SJSA1 (cell line): ENCODE measurements at places on chromosomes 2 and 18. TPM values are rescaled to one million over a fixed set of nuclear protein-coding genes. Genes with fewer than 3 reads are reported as not detected.

- DNase-seq = no peak
Observed at GRCh38 chr18:24928301-24928878, 423.6 kb downstream of the ZNF521 start.

DNA sequence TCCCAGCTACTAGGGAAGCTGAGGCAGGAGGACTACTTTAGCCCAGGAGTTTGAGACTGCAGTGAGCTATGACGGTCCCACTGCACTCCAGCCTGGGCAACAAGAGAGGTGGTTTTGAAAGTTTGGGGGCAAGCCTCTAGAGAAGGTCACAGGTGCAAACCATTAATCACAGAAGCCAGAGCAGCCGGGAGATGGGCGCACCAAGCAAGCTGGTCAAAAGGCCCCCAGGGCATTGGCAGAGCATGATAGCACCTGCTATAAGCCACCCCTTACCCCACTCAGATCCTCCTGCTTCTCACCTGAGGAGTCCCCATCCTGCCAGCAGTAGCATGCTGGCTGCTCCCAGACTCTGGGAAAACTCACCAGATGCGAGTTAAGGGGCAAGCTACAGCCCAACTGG, 116.1 kb upstream of the RAB12 start:
- DNase-seq = no peak

GRCh38 chr2:124967325-124967724, 942.2 kb downstream of the CNTNAP5 start:
- no peak for DNase-seq

Gene HAUS1
- 86.3 and 97.4 TPM in 2 replicates for total RNA-seq
